Thymus (tissue), 14 donors: ENCODE measurements at places on chromosomes 1 and 21. TPM values are rescaled to one million over a fixed set of nuclear protein-coding genes. Genes with fewer than 3 reads are reported as not detected.

DNA sequence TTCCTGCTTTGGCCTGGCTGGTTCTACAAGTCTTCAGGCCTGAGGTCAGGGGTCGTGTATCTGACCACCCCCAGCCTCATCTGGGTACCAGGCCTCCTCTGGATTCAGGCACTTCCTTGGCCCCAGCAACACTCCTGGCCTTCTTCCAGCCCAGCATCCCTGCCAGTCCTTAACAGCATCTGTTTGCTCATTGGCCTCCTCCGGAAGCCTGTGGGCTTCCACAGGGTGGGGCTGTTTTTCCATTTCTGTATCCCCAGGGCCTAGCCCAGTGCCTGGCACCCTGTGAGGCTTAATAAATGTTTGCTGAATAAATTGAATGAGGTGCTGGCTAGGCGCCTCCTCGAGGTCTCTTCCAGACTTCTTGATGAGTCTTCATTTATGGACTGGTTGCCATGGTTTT, 21.5 kb upstream of the GPR37L1 start:
- DNase-seq: no peak

DNA sequence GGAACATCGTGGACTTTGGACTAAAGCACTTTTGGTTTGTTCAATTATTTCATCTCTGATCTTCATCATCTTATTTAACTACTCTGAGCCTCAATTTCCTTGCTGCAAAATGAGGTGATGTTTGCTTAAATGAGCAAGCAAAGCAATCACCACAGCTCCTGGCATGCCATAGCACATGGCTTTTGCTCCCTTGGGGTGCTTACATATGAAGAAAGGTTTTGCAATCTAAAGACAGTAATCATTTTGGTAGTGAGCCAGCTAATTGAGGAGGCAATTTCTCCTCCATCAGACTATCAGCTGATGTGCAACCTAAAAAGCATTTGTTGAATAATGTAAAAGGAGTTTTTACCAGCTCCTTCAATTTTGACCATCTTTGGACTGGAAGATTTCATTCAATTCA, 68.8 kb upstream of the KCNJ15 start:
- no peak for DNase-seq

GRCh38 chr1:26059906-26060305, 7.5 kb downstream of the TRIM63 start:
- no peak for DNase-seq

- DNase-seq: no peak
Measured at GRCh38 chr1:215360758-215361157, 206.3 kb upstream of the KCTD3 start.

DNA sequence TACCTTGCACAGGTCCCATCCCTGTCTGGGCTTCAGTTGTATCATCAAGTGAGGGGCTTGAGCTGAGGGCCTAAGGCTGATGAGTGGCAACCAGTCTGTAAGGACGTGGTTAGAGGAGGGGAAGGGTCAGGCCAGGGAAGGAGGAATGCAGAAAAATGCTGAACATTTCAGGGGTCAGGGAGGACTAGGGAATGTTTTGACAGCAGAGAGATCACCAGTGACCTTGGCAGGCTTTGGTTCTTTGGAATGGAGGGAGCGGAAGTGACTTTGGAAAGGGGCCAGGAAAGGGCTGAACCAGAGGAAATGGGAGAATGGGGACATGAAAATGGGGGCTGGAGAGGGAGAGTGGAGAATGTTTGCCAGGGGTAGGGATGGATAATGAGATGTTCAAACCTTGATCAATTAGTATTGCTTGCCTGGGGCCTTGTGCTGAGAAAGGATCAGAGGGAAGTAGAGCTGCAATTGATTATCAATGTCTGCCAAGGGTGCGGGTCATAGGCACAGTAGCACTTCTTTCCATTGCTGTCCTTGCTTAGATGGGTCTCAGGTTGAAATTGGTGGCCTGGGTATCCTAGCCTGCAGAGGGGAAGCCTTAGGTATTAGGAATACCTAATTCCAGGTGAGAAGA, 7.4 kb downstream of the LDLRAP1 start:
- DNase-seq: no peak

DNA sequence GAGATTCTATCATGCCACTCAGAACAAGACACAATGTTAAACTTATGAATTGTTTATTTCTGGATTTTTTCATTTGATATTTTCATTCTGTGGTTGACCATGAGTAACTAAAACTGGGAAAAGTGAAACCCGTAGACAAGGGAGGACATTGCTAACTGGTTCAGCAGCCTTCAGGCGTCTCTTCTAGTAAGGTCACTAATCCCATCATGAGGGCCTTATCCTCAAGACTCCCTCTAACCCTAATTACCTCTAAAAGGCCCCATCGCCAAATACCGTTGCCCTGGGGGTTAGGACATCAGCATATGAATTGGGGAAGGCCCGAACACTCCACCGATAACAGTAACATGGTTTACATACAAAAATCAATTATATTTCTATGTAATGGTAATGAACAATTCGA, 247.6 kb downstream of the TM2D1 start:
- DNase-seq: no peak

DNA sequence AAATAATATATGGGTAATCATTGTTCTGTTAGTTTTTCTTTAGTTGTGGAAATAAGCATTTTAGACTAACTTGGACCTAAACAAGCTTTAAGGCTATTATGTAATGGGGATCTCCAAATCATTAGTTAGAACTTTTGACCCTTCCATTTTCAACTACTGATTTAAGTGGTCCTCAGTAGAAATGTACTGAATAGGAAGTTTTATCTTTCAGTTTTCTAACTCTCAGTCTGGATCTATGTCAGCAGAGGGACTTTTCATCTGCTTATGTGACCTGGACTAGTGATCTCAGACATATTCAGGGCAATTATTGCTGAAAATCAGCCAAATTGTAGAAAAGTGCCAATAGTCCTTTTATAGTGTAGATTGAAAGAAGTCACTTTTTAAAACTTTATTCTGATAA, 56.0 kb downstream of the SASS6 start:
- DNase-seq: no peak

- DNase-seq: no peak
Measured at GRCh38 chr1:176843352-176844297, 320.9 kb downstream of the ASTN1 start.

- DNase-seq: no peak
Measured at GRCh38 chr1:30144831-30145230, 578.6 kb downstream of the MATN1 start.

DNA sequence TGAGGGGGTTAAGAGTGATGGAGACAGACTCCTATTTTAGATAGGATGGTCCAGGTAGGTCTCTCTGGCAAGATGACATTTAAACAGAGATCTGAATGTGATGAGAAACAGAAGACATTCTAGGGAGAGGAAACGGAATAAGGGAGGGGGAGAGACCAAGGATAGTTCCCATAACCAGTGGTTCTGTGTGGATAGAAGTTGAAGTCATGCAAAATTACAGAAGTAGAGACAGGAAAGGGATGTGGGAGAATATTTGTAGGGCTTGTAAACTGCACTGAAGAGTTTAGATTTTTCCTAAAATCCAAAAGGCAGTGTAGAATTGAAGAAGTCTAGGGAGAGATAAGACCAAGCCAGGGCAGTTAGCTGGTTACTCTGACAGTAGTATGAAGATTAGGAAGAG, 200.6 kb downstream of the GRIK1 start:
- DNase-seq: no peak

- DNase-seq: no peak
Measured at GRCh38 chr1:240152611-240153297, 61.1 kb downstream of the FMN2 start.

- no peak for DNase-seq
Measured at GRCh38 chr1:1165900-1166421, 7.7 kb upstream of the TTLL10 start.

- no peak for DNase-seq
Measured at GRCh38 chr1:51044834-51045233, 57.2 kb upstream of the C1orf185 start.

GRCh38 chr1:205348554-205349487, 7.9 kb downstream of the KLHDC8A start:
- no peak for DNase-seq

The RASSF5 gene
- 73.4 TPM for total RNA-seq

The CNKSR1 gene
- total RNA-seq: 1.1 TPM
